ENCODE measurements at places on chromosomes 1 and 21. TPM values are rescaled to one million over a fixed set of nuclear protein-coding genes. Genes with fewer than 3 reads are reported as not detected.

The SLC6A9 gene
- total RNA-seq: 19.2 TPM

GRCh38 chr1:39876144-39876543, 7.2 kb downstream of the TRIT1 start:
- H3K36me3 ChIP-seq: no peaks in the 10 kb centered on the region
- no peak overlapping the region for H3K4me3 ChIP-seq
- peaks cover 14% of the 10 kb centered on the region for H3K4me1 ChIP-seq
- H3K27me3 ChIP-seq: no peaks in the 10 kb centered on the region

DNA sequence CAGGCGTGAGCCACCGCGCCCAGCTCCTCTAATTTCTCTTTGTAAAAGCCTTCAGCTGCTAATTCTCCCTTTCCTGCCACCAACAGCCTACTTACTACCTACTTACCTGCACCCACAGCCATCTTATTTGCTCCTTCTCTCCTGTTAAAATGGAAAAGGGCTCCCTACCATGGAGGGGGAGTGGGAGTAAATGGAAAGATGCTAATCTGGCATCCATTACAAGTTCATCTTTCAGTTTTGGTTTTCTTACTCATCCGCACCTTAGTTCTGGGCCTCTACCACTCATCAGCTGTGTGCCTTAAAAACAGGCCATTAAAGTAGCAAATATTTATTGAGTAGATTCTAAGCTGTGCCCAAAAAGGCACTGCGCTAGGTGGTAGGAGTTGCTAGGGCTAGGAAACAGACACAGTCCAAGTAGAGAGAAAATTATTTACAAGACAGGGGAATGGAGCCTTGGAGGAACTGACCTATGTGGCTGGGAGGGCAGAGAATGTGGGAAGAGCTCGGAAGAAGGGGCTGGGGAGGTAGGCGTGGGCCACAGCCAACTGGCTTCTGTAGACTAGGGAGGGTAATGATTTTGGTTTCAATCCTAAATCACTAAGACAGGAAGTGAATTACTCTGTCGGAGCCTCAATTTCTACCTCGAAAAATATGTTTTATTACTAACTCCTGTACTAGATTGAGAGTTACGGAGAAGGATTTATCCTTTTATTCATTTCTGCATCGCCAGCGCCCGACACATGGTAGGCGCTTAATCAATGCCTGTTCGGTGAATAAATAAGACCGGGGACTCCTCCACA, 685 bp upstream of the DDI2 start:
- peaks cover 41% of the 10 kb centered on the region for H3K4me1 ChIP-seq
- peak overlapping the region; percentile 94 for H3K4me3 ChIP-seq
- peak overlapping the region; percentile 91 for H3K27ac ChIP-seq
- H3K27me3 ChIP-seq: no peaks in the 10 kb centered on the region
- H3K36me3 ChIP-seq: no peaks in the 10 kb centered on the region

GRCh38 chr1:70495370-70495769, 84.3 kb downstream of the CTH start:
- H3K4me1 ChIP-seq: no peaks in the 10 kb centered on the region
- no peaks in the 10 kb centered on the region for H3K36me3 ChIP-seq
- no peak overlapping the region for H3K27ac ChIP-seq
- H3K27me3 ChIP-seq: no peaks in the 10 kb centered on the region
- no peak overlapping the region for H3K4me3 ChIP-seq

The MYOG gene
- not detected for total RNA-seq

DNA sequence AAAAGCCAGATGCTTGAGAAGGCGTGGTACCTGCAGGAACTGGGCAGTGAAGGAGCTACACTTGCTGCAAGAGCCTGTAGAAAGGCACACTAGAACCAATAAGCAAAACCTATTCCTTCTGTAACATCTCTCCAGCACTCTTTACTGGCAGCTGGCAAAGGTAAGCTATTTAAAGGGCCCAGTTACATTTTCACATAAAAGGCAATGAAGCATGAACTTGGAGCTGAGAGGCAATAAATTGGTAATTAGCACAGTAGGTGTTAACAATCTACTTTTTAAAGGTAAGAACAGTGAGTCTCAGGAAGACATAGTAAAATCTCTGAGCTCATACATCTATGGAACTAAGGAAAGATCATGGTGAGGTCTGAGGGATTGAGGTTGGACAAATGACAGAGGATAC, 167.1 kb upstream of the OLFM3 start:
- H3K36me3 ChIP-seq: no peaks in the 10 kb centered on the region
- no peak overlapping the region for H3K4me3 ChIP-seq
- no peak overlapping the region for H3K27ac ChIP-seq

Data from upper lobe of right lung (tissue), 1 donor.